ENCODE measurements at places on chromosomes 3 and 15.

GRCh38 chr3:106485217-106485616 is 616.4 kb upstream of the CBLB start:
- no peak for DNase-seq

GRCh38 chr3:118977118-118977517 is 57.5 kb downstream of the IGSF11 start:
- DNase-seq: no peak

DNA sequence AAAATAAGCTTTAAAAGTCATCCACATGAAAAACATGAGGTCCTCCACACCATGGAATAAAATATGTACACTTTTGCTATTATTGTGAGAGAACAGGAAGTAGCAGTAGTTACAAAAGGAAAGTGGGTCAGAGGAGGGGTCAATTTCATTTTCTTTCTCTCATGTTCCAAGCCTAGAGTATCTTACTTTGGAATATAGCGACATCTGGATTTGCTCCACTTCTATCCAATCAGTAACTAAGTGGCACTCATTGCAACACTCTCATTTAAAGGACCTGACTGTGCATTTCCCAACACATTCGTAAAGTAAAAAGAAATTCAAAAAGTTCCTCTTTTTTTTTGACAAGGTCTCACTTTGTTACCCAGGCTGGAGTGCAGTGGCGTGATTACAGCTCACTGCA is 637.3 kb downstream of the TUSC7 start:
- DNase-seq: no peak

GRCh38 chr15:66614951-66615760 is 49.4 kb upstream of the LCTL start:
- peak; percentile 47 for DNase-seq

DNA sequence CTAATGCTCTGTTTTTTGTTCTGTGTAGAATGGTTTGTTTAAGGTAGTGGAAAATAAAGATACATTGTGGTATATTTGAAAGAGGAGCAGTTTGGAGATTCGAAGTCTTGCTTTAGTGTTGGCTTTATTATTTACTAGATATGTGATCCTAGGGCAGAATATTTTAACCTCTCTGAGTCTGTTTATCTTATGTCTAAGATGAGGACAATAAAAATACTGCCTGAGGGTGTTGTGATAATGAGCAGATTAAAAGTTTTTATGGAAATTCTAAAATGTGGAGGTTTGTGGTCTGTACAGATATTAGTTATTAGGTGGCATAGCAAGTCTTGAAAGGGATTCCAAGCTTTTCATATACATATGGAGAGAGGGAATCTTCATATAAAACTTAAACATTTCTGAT is 15.0 kb downstream of the TCF12 start:
- DNase-seq: no peak

DNA sequence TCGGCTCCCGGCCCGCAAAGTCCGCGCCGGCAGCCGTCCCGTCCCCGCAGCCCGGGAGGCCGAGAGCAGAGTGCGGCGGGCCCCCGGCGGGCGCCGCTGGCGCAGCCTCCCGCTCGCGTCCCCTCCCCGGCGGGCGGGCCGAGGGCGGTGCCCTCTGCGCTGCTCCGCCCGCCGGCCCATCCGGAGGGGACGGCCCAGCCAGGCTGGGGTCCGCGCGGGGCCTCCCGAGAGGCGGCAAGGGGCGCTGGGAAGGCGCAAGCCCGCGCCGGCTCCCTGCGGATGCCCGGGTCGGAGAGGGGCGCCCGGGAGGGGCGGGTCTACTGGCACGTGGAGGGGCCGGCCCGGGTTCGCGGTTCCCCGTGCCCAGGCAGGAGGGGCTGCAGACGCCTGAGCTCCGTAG is at the start of the genes CLCN2 and POLR2H:
CLCN2 (minus strand) TSS at position 74 of the 400 bp plus-strand sequence. CDS start 126 bp downstream, outside the sequence.
POLR2H (plus strand) TSS at position 179 of the 400 bp plus-strand sequence. CDS start 1,783 bp downstream, outside the sequence.
- peak; percentile 61 for DNase-seq

- DNase-seq: no peak
Measured at GRCh38 chr3:187989575-187990153, 164.3 kb upstream of the LPP start.

DNA sequence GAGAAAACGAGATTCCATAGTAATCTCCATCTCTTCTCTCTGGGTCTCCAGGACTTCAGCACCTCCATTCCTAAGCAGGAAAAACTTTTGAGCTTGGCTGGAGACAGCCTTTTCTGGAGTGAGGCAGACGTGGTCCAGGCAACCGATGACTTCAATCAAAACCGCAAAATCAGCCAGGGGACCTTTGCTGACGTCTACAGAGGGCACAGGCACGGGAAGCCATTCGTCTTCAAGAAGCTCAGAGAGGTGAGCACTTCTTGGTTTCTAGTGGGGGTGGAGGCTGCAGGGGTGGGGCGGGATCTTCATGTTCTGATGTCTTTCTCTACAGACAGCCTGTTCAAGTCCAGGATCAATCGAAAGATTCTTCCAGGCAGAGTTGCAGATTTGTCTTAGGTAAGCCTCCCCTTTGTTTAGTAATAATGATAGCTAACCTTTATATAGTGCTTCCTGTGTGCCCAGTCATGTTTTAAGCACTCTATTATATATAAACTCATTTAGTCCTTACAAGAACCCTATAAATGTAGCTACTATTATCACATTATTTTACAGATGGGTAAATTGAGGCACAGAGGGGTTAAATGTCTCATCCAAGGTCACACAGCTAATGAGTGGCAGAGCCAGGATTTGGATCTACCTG is 35.0 kb upstream of the TATDN2 start:
- DNase-seq: no peak

- no peak for DNase-seq
Measured at GRCh38 chr3:100503448-100503847, 11.0 kb downstream of the TMEM45A start.

- DNase-seq: no peak
Measured at GRCh38 chr3:48565591-48566400, 2.2 kb upstream of the UCN2 start.

DNA sequence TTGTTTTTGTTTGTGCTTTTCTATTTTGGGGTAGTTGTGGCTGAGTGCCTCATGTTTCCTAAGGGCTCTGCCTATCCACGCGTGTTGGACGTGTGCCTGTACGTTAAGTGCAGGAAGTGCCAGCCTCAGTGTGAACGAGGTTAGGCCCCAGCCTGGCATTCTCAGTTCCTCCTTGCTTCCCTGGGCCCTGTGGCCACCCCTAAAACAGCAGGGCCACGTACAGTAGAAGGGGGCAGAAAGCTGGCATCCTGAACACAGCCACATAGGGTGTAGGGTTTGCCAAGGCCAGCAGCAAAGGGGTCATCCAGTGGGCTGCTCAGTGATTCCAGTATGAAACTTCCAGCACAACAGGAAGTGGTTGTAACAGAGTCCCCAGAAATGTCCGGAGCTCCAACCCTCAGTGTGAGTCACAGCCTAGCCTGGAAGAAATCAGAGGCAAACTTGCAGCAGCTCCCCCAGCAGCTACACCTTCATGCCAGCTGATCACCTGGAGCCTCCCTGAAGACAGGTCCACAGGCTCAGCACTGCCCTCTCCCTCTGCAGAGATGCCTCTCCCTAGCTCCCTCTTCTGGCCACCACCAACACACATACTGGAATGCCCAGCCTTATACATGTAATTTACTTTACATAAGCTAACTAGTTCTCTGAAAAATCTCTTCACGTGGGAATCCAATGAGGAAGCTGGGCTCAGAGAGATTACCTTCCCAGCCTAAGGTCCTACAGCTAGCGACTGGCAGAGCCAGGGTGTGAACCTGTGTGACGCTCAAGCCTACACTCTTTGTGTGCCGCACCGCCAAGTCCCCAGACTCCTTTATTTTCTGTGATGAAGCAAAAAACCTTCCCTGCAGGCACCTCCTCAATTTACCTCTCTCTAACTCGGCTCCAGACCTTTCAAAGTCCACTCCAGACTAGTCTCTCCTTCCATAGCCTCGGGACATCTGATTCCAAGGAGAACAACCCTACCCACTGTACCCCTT is 26.6 kb downstream of the ILDR1 start:
- peak; percentile 77 for DNase-seq

GRCh38 chr3:197365586-197365985 is 67.2 kb upstream of the DLG1 start:
- no peak for DNase-seq

DNA sequence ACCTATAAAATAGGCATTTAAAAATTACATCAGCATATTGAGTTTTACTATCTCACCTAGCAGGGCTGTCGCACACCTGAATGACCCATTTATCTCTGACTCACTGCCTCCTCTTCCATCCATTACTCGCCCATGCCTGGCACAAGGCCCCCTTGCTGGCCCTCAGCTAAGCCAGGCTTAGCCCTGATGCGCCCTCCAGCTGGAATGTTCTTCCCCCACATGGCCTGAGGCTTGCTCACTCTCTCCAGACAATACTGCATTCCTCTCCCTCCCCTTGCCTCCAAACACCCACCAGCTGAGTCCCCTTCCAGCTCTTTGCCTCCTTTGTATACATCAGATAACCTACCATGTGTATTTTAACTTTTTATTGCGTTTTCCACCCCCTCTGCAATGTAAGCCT is 7.2 kb downstream of the SH3BP5 start:
- no peak for DNase-seq

DNA sequence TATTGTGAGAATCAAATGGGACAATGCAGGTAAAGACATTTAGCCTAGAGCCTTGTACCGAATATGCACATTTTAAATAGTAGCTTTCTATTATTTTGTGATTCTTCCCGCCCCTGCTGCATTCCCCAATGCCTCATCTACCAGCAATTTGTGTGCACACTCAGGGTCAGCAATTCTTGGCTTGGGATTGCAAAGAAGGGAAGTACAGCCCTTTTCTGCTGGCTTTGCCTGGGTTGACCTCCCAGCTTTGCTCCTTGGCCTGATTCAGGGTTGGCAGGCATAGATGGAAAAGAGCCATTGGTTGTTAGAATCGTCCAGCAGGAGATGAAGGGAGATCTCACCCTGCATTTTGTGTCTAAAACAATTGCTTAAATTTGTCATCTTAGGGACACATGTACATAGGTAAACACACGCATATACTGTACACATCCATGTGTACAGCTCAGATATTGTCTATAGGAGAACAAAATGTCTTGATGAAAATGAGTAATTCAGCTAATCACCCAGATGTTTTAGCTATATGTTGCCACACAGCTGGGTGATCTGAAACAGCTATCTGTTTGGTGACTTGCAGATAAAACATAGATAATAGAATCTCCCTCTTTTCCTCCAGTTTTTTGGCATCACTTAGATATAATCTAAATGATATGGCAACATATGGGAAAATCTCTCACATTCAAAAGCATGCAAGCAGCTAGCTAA is 340.9 kb upstream of the TBL1XR1 start:
- DNase-seq: no peak

- no peak for DNase-seq
Measured at GRCh38 chr3:40310705-40311104, 1.2 kb downstream of the EIF1B start.

All from lower lobe of right lung (tissue), 2 donors.